ENCODE measurements at places on chromosomes 12 and 14.

DNA sequence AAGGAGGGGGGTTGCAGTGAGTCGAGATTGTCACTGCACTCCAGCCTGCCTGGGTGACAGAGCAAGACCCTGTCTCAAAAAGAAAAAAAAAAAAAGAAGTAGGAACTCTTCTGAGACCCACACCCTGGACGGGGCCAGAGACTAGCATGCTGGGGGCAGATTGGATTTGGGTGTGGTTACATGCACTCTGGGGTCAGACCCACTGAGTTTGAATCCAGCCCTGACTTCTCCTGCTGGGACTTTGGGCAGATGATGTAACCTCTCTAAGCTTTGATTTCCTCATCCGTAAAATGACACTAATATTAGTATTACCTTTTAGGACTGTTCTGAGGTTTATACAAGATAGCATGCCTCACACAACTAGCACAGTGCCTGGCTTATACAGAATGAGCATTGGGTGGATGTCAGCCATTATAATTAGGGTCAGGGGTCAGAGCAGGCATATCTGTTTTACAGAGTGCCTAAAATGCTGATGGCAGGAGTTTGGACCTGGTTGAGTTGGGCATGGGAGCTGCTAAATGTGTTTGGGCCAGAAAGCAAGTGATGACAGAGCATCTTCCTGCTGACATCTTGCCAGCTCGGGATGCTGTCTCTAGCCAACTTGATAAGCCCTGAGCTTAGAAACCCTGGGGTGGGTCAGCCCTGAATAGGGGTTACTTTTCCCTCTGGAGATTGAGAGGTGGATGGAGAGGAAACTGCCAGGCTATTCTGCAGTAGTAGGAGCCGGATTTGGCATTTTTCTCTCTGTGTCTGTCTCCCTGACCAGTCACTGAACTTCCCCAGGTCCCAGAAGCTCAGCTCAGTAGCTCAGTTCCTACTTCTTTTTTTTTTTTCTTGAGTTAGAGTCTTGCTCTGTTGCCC lies 15.5 kb downstream of the TPCN1 start:
- no peak for DNase-seq

- DNase-seq: no peak
Measured at GRCh38 chr14:93009471-93010129, 86.7 kb downstream of the CHGA start.

DNA sequence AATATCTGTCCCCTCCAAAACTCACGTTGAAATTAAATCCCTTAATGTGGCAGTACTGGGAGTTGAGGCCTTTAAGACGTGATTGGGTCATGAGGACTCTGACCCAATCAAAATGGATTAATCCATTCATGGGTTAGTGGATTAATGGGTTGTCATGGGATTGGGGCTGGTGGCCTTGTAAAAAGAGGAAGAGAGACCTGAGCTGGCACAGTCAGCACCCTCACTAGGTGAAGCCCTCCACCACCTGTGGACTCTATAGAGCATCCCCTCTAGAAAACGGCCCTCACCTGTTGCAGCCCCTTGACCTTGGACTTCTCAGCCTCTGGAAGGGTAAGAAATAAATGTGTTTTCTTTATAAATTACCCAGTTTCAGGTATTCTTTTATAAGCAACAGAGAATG lies 53.0 kb downstream of the SPRING1 start:
- no peak for DNase-seq

GRCh38 chr12:11765421-11765816 lies 115.9 kb downstream of the ETV6 start:
- no peak for DNase-seq

DNA sequence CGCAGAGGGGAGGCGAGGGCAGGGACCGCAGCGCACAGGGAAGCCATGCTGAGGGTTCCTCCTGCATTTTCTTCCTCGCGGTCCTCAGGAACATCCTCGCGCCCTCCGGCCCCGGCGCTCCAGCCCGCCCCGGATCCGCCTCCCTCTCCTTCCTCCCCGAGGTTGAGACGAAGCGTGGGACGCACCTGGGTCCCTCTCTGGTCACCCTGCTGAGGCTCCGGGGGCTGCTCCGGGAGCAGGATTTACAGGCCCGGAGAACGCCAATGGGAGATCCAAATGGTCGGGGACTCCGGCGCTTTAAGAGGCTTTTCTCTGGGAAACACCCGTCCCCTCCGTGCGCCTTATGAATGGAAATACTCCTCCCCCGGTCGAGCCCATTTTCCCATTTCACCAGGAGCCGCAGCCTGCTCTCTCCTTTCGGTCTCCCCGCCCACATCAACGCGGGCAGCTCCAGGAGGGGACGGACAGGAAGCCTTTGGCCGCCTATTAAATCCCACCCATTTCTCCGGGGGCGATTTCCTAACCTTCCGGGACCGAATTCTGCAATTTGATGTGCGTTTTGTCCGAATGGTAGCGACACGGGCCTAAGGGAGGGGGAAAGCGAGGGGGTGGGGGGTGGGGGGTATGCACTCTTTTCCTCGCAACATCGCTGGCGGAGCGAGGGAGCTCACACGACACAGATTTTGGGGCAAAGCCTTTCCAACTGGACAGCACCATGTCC lies at the start of gene UNC79:
Gene UNC79, plus strand, starts transcription at position 625 of the 721 bp plus-strand sequence. Its CDS starts 91 bp downstream, at position 716.
- DNase-seq: no peak

DNA sequence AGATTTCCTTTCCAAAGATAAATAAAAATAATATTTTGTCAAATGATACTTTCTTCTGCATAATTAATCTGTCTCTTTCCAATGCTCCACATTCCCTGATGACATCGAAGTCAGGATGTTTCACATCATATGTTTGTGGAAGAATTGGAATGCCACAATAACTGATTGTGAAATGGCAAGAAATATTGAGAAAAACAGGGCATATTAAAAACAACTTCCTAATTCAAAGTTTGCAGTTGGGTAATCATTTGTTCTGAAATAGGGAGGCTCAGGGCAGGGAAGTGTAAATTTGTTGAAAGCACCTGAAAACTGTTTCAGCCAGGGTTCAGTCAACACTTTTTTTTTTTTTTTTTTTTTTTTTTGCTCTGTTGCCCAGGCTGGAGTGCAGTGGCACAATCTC lies 50.7 kb downstream of the BCAT1 start:
- DNase-seq: no peak

DNA sequence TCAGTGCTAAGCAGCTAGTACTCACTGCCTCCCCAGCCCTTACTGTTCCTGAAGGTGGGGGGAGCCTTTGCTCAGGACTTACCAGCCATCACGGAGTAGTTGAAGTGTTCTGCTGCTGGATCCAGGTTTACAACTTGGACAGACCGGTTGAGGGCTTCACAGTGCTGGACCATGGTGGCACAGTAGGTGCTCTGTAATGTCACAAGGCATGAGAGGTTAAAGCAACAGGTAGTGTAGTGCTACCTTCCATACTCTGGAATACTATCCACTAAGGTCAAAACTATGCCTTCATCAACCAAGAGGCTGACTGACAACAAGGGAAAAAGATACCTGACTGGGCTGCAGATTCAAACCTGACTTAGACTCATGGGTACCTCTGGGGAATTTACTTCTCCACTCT lies 3.0 kb downstream of the GPN3 start:
- no peak for DNase-seq

- DNase-seq: no peak
Measured at GRCh38 chr12:52647601-52648000, 4.4 kb downstream of the KRT2 start.

DNA sequence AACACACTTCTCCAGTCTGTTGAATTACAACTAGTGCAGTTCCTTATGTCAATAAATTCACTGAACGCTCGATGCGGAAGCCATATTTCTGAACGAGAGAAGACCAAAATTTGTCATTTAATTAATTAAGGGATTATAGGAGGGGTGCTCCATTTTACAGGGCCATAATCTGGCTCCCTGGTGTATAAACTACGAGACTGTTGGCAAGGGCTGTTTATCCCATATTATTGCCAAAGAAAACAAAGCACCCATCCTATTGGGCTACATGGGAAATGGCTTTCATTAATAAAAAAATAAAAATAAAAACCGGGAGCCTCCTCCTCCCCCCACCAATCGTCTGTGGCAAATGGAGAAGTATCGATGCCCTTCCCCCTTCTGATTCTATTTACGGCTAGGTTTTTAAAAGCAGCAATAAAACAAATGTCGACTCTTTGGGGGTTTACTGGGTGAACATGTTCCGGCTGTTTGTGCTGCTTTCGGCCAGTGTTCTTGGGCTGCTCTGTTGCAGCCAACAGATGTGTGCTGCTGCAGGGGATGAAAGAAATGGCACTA lies 24.8 kb downstream of the ATF7 start:
- DNase-seq: no peak

GRCh38 chr12:46149079-46149464 lies 119.8 kb downstream of the SLC38A1 start:
- no peak for DNase-seq

GRCh38 chr14:54747616-54748015 lies 155.0 kb downstream of the GCH1 start:
- DNase-seq: no peak

GRCh38 chr14:22341049-22341448 lies 248.0 kb downstream of the DAD1 start:
- no peak for DNase-seq

DNA sequence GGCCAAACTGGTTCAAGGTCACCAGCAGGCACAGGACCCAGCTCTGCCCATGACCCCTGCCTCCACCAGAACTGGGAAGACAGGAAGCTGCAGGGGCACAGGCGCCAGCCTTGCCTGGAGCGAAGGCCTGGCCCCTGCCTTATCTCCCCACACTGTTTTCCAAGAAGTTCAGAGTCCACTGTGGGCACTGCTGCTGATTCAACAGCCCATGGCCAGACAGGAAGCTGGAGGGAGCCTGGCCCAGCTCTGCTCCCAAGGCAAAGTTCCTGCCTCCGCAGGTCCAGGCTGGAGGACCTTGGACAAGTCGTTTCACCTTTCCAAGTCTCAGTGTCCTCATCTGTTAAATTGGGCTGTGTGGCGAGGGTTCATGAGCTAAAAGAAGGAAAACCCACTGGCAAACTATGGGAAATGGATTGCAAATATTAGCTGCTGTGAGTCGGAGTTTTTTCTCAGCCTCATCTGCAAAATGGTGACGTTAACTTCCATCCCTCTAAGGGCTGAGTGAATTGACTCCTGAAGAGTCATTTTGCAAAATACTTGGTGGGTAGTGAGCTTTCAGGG lies 1.2 kb downstream of the PHETA1 start:
- DNase-seq: no peak

DNA sequence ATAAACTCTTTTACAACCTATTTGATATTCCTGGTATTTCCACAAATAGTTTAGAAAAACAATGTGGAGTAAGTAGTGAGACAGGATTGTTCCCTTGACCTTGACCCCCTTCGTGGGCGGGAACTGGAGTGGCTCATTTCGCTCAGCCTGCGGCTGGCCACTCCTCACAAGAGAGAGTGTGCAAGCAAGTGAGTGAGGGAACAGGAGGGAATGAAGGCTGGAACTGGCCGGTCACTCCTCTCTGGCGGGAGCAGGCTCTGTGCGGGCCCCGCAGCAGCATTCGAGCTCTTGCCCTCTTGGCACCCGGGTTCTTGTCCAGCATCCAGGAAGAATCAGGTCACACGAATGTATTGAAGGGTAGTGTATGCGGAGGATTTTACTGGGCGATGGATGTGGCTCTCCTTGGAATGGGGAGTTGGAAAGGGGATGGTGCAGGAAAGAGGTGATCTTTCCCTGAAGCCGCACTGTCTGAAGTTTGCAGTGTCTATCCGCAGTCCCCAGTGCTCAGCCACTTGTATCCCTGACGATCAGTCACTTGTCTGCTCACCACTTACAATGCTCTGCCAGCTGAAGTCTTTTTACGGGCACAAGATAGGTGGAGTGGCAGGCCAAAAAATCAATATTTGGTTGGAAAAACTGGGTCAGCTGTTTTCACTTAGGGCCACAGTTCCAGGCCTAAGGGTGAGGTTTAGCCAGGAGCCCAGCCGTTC lies 28.0 kb upstream of the TXNRD1 start:
- DNase-seq: no peak

- DNase-seq: no peak
Measured at GRCh38 chr14:80637756-80638619, 303.6 kb downstream of the CEP128 start.

- DNase-seq: no peak
Measured at GRCh38 chr12:25266497-25266896, 15.8 kb upstream of the KRAS start.

DNA sequence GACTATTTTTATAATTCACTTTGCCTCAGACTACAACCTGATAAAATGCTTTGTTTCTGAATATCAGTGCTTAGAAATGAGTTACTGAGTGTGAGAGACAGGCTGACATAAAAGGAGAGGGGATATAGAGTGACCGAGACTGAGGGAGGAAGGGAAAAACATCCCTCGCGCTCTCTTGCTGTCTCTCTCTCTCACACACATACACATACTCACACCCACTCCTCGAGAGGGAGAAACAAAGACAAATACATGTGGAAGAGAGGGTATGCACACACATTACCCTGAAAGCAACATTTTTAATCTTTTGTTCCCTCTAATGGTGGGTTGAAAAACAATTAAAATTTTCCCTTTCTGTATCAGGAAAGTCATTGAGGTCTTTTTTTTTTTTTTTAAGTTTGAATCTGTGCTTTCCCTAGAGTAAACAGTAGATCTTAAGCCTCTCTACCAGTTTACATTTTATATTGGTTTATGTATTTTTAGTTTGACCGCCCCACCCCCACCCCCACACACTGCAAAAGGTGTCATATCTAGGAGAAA lies 45.3 kb downstream of the FRS2 start:
- DNase-seq: no peak

DNA sequence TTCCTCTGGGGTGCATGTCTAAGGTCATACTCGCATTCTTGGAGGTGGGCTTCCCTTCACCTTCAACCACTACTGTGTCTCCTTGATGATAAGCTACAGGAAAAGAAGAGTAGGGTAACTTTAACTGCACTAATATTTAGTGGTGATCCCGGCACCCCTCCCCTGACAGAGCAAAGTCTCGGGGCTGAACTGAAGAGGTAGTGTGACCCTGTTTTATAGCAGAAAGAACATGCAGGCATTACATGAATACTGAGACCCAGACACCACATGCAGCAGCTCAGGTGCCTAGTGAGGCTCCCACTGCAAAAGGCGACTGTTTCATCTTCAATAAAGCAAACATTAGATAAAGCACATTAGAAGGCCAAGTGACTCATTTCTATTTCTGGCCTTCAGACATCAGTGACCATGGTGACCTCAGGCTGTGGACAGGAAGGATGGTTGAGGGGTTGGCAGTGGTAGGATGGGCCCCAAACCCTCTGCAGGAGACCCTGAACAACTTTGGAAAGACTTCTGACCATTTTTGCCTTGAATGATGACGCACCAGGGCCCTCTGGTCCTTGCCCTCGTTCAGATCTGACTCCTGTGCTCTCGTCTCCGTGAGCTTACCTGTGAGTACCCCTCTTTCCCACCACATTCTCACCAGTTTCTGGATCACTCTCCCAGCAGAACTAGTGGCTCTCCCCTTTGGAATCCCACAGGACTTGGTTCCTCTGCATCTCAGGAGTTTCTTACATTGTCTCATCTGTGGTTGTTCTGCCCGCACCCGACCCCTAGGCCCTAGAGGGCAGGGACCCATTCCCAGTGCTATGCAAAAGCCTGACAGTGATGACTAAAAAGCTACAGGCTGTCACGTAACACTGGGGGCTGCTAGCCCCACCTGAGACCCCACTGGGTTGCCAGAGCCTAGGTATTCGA lies 23.8 kb upstream of the JPH4 start:
- DNase-seq: no peak

GRCh38 chr14:70573050-70573449 lies 27.4 kb downstream of the MED6 start:
- no peak for DNase-seq

GRCh38 chr12:96749999-96750398 lies 157.1 kb upstream of the NEDD1 start:
- no peak for DNase-seq

GRCh38 chr12:74890237-74890599 lies 319.4 kb downstream of the KCNC2 start:
- DNase-seq: no peak
